ENCODE measurements at places on chromosomes 1 and 21.

GRCh38 chr1:24528744-24529143 lies 26.1 kb downstream of the RCAN3 start:
- no peak for DNase-seq

DNA sequence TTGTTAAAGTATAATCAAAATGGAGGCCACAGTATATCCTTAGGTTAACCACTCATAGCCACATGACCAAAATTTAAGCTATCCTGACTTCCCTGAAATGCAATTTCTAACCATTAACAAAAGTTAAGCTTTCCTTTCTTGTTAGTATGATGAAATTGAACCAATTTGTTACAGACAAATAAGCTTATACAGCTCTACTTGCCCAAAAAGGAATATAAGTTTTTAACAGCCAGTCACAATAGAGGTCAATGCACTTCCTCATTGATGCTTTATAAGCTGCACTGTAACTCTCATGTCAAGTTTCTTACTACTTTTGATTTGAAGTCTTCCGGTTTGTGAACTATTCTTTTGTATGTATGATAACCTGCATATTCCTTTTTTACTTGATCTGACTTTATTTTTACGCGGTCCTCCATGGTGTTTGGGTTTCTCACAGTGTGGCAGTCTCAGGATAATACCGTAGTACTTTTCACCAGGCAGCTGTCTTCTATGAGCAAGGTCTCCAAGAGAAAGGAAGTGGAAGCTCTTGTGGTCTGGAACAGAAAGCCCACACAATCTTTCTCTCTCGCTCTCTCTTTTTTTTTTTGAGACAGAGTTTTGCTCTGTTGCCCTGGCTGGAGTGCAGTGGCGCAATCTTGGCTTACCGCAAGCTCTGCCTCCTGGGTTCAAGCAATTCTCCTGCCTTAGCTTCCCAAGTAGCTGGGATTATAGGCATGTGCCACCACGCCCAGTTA lies 331.6 kb downstream of the SRGAP2C start:
- no peak for DNase-seq

GRCh38 chr1:188444526-188444925 lies 1615.8 kb downstream of the PLA2G4A start:
- DNase-seq, result no peak

DNA sequence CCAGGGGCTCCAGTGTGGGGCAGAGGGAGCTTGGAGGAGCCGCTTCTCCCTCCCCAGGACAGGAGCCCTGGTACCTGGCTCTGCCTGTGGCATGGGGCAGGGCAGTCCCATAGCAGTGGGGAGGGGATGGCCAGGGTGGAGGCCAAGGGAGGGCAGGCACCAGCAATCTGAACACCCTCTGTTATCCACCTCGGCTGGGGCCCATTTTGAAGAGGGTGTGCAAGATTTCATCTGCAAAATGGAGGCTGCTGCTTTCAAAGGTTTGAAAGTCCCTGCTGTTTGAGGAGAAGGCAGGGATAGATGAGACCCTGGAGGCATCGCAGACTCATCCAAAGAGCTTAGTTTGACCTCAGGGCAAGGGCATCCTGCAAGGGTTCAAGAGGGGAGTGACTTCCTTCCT lies 15.2 kb upstream of the TMPRSS2 start:
- DNase-seq, result no peak

- DNase-seq, result no peak
Observed at GRCh38 chr1:25679171-25679570, 62.6 kb downstream of the MAN1C1 start.

- no peak for DNase-seq
Observed at GRCh38 chr1:64171246-64171645, 32.2 kb upstream of the UBE2U start.

- DNase-seq, result no peak
Observed at GRCh38 chr1:94327001-94327690, 89.8 kb upstream of the ARHGAP29 start.

- peak; percentile 62 for DNase-seq
Observed at GRCh38 chr1:54309631-54310366, 96.4 kb downstream of the SSBP3 start.

DNA sequence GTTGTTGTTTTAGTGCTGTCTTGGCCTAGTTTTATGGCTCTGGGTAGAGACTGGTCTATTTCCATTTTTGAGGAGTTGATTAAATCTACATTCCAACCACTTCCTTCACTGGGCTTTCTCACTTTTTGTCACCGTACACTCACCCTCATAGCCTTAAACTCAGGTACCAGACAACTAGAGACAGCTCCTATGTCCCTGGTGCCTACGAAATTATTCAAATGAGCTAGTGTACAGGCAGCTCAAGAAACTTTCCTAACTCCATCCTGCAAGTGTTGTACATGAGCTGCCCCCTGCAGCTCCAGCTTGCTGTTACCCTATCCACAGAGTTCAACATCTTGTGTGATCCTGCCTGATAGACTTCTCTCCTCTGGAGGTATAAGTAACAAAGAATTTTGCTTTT lies 704.8 kb upstream of the RGS18 start:
- no peak for DNase-seq

GRCh38 chr1:33122483-33123178 lies 41.7 kb downstream of the AZIN2 start:
- no peak for DNase-seq

- DNase-seq, result no peak
Observed at GRCh38 chr1:152444045-152444444, 30.0 kb upstream of the CRNN start.

DNA sequence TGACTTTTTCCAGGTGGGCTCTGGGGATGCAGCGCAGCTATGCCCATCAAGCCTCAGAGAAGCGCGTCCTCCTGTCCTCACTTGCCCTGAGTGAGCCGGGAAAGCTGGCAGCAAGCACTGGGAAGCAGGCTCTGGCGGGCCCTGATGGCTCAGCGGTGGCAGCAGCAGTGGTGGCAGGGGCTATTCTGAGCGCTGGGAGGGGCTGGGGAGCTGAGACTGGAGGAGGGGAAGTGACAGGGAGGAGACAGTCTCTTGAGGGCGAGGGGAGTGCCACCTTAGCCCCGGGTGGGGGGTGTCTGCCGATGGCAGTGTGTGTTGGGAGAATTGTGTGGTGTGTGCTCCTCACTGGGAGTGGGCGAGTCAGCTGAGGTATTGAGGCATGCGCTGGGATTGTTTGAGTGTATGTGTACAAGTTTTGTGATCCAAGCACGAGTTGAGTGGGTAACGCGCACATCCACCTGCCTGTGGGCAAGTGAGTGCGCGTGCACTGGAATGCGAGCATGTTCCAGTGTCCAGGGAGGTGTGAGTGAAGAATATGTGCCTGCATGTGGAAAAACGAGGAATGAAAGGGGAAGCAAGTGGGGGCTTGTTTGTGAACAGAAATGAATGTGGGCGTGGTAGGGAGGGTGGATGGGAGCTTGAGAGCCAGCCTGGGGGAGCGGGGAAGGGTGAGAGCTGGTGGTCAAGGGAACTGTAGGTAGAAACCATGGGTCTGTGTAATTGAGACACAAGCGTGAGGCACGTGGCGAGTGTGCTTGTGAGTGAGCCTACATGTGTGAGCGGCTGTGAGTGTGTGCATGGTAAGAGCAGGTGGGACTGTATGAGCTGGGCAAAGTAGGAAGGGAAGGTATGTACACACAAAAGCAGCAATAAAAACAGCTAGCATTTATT lies 2.9 kb upstream of the FOXO6 start:
- DNase-seq, result peak; percentile 53

DNA sequence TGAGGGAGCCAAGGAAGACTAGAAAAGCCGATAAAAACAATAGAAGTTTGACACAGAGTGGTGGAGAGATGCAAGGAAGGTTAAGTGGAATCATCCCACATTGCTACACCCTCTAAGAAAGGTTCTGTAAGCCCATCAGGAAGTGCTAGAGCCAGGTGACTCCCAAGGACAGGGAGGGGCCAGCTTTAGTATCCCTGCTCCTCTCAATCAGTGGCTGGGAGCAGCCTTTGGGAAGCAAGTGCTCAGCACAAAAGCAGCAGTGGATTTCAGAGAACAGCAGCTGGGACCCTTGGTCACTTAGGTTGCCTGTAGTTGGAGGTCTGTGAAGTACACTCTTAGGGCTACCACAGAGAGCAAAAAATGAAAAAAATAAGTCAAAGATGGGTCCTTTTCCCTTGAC lies 42.5 kb downstream of the NME7 start:
- no peak for DNase-seq

DNA sequence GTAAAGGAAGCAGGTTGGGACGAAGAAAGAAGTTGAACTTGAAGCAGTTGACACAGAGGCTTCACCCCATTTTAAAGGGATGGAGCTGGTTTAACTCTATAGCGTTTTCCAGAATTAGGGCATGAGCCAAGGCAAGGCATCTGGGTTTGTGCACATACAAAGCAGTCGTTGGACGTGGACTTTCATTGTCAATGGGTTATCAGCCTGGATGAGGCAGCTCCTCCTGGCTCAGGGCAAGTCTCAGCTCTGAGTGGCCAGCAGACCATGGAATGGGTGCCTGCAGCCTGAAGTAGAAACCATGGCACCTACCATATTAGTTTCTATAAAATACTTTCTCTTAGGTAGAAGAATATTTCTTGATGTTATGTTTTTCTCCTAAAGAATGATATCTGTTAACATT lies 163.8 kb upstream of the KCNK2 start:
- no peak for DNase-seq

GRCh38 chr1:185813401-185813979 lies 79.3 kb downstream of the HMCN1 start:
- no peak for DNase-seq

DNA sequence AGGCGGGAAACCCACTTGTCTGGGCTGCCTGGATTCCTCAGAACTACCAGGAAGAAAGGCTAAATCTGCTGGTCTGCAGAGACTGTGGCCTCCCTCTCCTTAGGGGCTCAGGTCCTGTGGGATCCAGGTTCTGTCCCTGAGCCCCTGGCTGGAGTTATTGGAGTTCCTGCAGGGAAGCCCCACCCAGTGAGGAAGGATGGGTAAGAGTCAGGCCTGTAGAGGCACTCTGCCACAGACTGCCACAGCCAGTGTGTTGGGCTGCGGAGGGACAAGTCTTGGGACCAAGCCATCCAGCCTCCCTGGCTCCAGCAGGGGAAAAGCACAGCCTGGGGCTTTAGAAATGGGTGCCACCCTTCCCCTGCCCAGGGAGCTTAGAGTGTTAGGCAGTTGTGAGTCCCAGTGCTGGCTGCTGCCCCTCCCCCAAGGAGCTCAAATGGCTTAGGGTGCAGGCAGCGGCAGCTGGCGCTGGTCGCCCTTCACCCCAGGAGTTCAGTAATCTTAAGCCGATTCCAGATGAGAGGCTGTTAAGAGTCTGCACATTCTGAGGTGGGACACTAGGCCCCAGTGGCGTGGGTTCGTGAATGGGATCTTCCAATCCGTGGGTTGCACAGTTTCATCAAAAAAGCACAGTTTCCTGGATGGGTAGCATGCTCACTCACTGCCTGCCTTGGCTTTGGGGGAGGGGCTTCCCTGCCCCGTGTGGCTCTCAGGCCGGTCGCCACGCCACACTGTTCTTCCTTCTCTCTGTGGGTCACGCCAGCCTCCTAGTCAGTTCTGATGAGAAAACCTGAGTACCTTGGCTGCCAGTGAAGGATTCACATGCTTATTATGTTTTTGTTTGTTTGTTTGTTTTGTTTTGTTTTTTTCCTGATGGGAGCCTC lies 57.6 kb upstream of the FMO3 start:
- peak; percentile 79 for DNase-seq

GRCh38 chr1:6358144-6358624 lies 35.4 kb downstream of the ACOT7 start:
- no peak for DNase-seq

DNA sequence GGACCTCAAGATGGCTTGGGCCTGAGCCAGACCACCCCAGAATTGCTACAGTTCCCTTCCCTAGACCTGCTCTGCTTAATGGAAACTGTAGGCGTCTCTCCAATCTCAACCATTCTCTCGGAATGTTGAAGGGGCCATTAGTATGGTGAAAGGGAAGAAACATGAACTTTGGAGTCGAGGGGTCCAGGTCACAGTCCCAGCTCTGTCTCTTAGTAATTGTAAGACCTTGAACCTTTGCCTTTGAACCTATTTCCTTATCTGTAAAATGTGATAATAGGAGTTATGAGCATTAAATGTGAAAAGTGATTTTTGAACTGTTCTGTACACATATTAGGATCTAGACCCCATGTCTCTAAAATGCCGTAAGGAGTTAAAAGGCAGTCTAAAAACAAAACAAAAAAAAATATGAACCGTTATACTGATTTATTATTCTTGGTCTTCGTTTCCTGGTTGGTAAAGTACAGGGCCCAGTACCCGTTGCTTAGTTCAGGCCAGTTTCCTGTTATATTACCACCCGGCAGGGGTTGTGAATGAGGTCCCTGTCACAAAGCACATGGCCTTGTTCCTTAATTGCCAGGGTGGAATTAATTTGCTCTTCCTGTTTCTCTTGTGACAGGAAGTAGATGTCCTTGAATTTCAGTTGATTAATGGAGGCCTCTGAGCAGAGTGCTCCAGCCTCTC lies 42.3 kb downstream of the TCEANC2 start:
- DNase-seq, result no peak

DNA sequence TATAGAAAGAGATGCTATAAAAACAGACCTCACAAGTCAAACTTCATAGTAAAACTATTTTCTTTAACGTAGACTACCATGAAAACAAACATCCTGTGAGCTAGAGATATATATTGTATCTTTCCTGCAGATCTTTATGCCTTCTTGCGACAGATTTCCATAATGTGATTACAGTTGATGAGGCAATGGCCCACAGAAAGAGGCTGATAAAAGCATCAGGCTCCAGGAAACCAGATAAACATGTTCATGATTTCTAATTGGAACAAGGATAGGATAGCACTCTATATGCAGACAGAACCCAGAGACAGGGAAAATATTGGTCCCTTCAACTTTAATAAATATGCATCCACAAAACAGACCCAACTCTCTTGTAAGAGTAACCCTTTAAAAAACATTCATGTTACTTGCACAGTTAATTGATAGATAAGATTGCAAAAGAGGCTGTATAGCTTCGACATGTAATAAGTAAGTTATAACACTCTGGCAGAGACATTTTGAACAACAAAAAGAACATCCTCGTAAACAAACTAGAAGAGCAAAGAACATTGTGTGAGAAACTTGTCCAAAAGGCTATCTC lies 329.4 kb downstream of the AGBL4 start:
- no peak for DNase-seq

DNA sequence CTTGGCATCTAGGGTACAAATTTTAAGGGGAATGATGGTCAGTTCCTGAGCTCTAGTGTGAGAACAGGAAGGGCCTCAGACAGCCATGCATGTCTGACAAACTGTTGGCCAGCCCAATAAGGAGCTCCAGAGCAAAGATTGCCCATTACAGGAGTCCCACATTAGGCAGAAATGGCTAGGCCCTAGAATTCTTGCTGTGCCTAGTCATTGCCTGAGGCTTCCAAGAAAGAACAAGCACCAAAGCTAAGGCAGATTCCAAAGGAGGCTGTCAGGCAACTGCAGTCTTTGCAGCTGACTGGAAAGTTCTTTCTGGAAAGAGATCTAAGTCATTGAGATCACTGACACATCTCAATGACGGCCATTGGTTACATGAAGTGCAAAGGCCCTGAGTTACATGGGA lies 3.9 kb upstream of the STIL start:
- no peak for DNase-seq

- no peak for DNase-seq
Observed at GRCh38 chr1:223345720-223346119, 18.3 kb downstream of the SUSD4 start.

Measured in WERI-Rb-1 (cell line).